Activated T-helper 2 cell treated with anti-CD3 and anti-CD28 coated beads, Interferon-gamma antibody, Interleukin-2, Interleukin-4, amounts not matched to agents 10 μg/mL and 5 μg/mL and 100 μg/mL, durations not matched to agents 14 hours and 24 hours and 36 hours (primary cell): ENCODE measurements at places on chromosomes 13 and 19. TPM values are rescaled to one million over a fixed set of nuclear protein-coding genes. Genes with fewer than 3 reads are reported as not detected.
A peak's percentile ranks its signal among the peaks of the same experiment; 100 is the strongest.

- DNase-seq = no peak
These were observed 17.1 kb upstream of the GPC5 start for GRCh38 chr13:91381371-91381770.

GRCh38 chr19:32599736-32600157 lies 18.8 kb downstream of the PDCD5 start:
- DNase-seq = peak; percentile 15

DNA sequence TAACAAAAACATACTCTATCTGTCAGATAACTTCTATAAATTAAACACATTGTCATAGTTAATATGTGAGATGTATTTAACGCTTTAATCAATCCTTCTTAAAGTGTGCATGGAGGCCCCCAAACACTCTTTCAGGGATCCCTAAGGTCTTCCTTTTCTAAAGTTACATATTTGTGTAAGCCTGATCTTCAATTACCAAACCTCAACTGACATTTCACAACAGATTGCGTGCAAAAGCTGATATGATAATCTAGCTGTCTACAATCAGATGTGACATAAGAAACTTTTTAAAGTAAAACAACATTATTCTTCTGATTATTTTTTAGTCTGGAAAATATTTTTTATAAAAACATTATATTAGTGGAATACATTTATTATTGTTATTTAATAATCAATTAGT lies 1850.4 kb downstream of the OLFM4 start:
- no peak for DNase-seq

DNA sequence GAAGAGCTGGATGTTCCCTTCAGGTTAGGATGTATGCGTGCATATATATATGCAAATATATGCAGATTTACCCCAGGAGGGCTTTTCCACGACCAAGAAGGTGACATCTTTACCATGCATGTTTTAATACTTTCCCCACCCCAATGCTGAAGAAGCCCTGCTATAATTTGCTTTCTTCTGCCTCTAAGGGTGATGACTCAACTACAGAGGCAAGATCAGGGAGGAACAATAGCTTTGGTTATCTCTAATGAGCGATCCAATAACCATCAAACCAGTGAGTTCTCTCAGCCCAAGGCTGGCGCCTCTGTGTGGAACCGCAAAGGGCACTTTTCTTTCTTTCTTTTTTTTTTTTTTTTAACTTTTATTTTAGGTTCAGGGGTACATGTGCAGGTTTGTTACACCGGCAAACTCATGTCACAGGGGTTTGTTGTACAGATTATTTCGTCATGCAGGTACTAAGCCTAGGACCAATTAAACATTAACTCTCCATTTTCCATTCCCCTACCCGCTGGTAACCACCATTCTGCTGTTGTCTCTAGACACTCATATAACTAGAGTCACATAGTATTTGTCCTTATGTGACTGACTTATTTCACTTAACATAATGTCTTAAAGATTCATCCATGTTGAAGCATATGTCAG lies 25.7 kb upstream of the UBE2L5 start:
- no peak for DNase-seq

MAST1 gene
- 5.2 and 6.5 TPM in 2 replicates for total RNA-seq

GRCh38 chr19:13429563-13429962 lies 76.7 kb downstream of the CACNA1A start:
- no peak for DNase-seq

DNA sequence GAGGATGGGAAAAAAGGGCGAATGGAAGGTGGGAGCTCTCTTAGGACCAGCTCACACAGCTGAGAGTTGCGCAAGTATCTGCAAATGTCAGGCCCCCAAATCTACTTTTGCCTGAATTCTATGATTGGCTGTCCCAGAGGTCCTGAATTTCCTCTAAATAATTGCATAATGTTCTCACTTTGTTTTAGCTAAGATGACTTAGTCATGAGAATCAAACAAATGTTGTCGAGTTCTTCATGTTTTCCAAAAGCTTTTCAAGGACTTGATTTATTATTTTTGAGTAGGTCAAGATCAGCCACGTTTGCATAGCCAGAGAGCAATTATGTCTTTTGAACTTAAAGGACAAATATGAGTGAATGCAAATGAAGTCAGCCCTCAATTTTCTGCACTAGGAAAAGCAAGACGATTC lies 246.6 kb upstream of the MAB21L1 start:
- DNase-seq = no peak

DNA sequence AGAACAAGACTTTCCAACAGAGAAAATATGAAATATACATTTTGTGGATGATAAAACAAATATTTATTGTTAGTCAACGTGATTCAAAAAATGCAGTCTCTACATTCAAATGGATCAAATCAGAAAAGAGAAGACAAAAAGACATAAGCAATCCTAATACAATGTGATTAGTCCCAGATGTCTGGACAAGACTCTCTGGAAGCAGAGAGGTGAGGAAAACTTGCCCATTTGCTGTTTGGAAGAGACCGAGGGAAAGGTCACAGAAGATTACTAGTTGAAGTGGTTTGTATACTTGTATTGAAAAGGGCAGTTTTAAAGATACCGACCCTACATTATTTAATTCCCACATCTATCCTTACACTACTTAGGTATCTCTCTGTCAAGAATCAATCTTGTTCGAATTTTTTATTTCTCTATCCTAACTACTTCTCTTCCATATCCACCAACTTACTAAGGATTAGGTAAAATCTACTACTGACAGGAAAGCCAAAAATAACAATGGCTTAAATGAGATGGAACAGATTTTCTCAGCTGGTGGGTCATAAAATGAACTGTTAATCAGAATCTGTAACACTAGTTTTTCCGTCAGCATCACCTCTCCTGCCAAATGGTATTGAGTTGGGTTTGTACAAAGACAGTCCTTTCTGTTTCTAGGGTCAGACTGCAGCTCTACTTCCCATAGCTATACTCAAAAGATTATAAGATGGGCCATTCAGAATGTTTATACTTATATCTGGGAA lies 497.1 kb downstream of the DCT start:
- DNase-seq = no peak

DNA sequence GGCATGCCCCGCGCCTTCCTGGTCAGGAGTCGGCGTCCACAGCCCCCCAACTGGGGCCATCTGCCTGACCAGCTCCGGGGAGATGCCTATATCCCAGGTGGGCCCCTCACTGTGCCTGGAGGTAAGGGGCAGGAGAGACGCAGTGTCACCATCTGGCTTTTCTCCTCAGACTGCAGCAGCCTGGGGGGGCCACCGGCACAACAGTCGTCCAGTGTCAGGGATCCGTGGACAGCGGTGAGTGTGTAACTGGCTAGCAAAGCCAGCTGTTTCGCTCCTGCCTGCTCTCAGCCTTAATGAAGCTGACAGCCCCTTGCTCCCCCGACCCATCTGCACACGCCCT lies 227 bp downstream of the OVOL3 start:
- no peak for DNase-seq

TMEM238 gene
- total RNA-seq = 7.9 and 10.5 TPM in 2 replicates

DZIP1 gene
- total RNA-seq = 0.48 and 0.64 TPM in 2 replicates

DNA sequence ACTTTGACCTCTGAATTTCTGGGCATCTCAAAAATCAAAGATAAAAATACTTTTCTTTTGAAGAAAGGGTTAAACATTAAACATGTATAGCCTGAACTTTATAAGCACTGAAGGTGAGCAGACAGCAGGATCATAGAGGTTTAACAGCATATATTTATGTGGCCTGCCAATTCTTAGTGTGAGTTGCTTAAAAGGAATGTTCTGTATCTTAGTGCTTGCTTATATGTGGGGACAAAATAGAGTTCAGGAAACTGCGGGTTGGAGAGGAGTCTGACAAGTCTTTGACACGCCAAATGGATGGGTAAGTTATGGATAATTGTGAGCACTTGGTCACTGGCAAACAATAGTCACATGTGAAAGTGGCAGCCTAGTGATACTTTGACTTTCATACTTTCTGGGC lies 1419.4 kb upstream of the SPRY2 start:
- no peak for DNase-seq

- no peak for DNase-seq
These were observed 53.9 kb downstream of the TM9SF2 start for GRCh38 chr13:99555149-99555548.

- DNase-seq = no peak
These were observed 415.0 kb upstream of the ZNF507 start for GRCh38 chr19:31930401-31930800.

GRCh38 chr19:12664406-12665280 lies 1.9 kb downstream of the MAN2B1 start:
- DNase-seq = no peak

GRCh38 chr13:93307136-93307535 lies 80.5 kb downstream of the GPC6 start:
- no peak for DNase-seq

SLITRK6 gene
- total RNA-seq = not detected in 2 replicates

CGB1 gene
- not detected in 2 replicates for total RNA-seq

DNA sequence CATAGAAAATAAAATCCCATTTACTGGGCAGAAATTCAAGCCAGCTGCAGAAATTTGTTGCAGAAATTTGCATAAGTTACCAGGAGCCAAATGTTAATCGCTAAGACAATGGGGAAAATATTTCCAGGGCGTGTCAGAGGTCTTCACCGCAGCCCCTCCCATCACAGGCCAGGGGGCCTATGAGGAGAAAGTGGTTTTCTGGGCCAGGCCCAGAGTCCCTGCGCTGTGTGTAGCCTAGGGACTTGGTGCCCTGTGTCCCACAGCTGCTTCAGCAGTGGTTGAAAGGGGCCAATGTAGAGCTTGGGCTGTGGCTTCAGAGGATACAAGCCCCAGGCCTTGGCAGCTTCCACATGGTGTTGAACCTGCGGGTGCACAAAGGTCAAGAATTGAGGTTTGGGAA lies 278.9 kb upstream of the PCDH9 start:
- DNase-seq = no peak

GRCh38 chr13:98384739-98385138 lies 192.2 kb downstream of the STK24 start:
- DNase-seq = no peak

GRCh38 chr19:1864480-1865171 lies 1.2 kb upstream of the KLF16 start:
- DNase-seq = peak; percentile 54

ZNF135 gene
- not detected in 2 replicates for total RNA-seq

GRCh38 chr13:113726961-113727411 lies 32.0 kb upstream of the TMEM255B start:
- DNase-seq = no peak

- DNase-seq = no peak
These were observed 1.7 kb downstream of the DMAC2 start for GRCh38 chr19:41437944-41438574.

PRKD2 gene
- 77.9 and 79.8 TPM in 2 replicates for total RNA-seq

GRCh38 chr13:108629181-108629752 lies at the start of gene MYO16:
Gene MYO16, plus strand, starts transcription at chr13:108629611. Its CDS starts 234 bp downstream, at chr13:108629845.
- DNase-seq = no peak

BRME1 gene
- 14.9 and 15.3 TPM in 2 replicates for total RNA-seq

- no peak for DNase-seq
These were observed 20.9 kb downstream of the GRTP1 start for GRCh38 chr13:113342820-113343691.

DNA sequence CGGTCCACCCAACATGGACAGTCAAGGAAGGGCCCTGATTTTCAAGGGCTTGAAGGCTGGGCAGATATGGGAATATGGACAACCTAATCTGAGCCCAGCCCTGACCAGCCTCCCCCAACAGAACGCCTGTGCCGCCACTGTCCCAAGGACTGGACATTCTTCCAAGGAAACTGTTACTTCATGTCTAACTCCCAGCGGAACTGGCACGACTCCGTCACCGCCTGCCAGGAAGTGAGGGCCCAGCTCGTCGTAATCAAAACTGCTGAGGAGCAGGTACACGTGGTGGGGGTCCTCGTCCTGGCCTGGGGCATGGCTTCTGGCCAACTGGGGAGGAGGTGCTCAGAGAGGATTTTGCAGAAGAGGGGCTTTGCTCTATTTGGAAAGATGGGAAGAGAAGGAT lies 3.5 kb downstream of the CLEC4M start:
- no peak for DNase-seq

DNA sequence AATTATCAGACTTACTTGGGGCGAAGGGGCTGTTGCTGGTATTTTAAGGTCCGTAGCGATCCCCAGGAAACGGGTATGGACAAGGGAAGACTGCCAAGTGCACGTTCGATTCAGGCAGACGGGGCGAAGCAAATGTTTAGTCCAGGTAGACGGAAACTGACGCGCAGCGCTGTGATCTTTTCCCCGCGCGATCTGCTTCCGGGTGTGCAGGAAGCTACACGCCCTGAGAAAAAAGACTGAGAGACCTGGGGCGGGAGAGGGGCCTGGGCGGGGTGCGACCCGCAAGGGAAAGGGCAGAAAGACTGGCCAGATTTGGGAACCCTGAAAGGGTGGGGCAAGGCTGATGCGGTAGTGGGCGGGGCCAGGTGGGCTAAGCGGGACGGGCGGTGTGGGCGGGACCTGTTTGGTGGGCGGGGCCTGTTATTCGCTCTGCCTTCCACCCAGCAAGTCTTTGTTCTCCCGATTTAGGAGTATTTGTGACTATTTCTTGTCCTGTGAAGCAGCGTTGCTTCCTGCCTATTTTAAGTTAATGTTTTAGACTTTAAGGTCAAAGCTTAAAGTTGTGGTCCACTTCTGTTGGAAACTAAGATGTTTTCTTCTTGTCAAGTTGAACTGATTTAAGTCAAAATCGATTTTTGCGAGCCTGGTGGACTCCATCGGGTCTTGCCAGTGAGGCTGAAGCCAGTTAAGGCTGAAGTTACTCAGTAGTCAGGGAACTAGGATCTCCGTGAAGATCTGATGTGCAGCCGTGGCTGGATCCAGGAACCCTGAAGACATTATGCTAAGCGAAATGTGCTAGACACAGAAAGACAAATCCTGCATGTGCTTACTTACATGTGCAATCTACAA lies at the start of gene ZNF836:
TSS of gene ZNF836 (minus strand) at position 301 of the 849 bp plus-strand sequence. CDS start 3,549 bp downstream, outside the sequence.
- peak; percentile 84 for DNase-seq

C19orf67 gene
- 0.46 and 0.75 TPM in 2 replicates for total RNA-seq
